ENCODE measurements at places on chromosomes 1 and 21.

GRCh38 chr1:109806733-109807400 is 43.1 kb upstream of the EPS8L3 start:
- DNase-seq, result no peak

- no peak for DNase-seq
Measured at GRCh38 chr1:236149003-236149595, 6.8 kb downstream of the GPR137B start.

DNA sequence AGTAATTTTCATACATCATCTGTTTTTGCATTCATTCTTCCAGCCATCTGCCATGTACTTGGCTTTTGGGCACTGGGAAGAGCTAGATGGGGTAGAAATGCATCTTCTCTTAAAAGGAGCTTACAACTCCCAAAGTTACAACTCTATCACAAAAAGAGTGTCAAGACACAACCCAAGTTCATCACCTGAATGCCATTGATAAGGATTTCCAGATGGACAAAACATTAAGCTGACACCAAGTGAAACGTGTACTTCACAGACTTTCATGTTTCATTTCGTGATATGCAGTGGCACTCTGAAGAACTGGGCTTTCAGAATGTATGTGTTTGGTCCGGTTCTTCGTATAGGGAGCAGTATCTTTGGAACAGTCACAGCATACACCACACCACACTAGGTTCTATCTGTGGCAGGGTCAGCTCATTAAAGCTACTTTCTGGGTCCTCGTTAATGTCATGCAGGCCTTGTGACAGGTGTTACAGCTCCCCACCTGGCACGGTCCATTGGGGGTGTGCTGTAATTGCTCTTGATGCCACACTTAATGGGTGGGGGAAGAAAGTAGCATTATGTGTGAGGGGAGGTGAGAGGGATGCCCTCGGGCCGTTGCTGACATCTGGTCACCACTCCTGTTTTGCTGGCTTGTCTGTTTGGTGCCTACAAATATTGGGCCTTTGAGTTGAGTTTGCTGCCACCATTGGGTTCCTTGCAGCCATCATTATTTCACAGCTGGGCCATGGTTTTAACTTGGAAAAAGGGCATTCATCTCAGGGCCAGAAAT is 164.9 kb downstream of the NFIA start:
- no peak for DNase-seq

GRCh38 chr1:41492341-41492848 is 7.9 kb upstream of the EDN2 start:
- no peak for DNase-seq

GRCh38 chr21:14099570-14099969 is 111.2 kb downstream of the LIPI start:
- DNase-seq, result no peak

GRCh38 chr1:93525431-93525830 is 77.5 kb downstream of the FNBP1L start:
- no peak for DNase-seq

- no peak for DNase-seq
Measured at GRCh38 chr1:30586671-30587070, 136.7 kb downstream of the MATN1 start.

DNA sequence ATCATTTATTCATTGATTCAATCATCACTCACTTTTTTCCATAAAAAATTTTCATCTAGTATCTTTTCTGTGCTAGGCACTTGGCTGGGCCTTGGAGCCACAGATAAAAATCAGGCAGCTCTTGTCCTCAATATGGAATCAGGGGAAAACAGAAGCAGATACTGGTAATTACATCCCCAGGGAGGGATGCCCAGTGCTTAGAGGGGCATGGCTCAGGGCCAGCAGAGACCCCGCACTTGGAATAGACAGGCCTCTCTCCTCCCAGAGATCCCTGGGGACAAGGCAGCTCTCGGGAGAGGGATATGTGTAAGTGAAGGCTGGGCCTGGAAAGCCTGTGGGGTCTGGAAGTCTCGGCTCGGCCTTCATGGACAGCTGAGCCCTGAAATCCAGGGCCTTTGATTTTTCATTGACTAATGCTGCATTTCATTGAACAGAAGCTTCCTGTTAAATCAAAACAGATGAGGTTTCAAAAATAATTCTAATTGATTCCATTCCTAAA is 180.4 kb downstream of the FOXD2 start:
- no peak for DNase-seq

DNA sequence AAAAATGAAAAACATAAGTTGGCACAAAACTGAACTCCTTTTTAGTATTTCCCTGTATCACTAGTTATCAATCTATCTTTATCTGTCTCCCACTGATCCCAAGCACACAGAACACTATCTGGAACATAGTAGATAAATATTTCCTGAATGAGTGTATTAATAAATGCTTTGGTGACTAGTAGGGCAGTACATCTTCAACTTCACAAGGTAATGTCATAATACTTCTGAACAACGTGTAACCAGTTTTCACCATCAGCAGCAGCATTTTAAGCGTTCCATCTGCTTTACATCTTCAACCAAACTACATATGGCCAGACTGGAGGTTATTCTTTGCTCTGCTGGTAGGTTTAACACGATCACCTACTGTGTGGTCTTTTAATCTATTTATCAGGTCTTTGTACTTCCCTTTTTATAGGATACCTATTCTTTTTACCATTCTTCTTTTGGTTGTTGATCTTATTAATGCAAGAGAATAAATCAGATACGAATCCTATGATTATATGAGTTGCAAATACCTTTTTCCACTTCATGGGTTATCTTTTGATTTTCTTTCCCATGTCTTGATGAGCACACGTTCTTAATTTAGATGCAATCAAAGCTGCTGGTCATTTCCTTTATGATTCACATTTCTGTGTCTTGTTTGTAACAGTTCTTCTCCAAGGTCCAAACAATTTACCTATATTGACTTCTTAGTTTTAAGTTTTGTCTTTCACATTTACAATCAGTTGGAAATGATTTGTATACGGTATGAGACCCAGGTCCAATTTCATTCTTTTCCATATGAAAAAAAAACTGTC is 16.3 kb downstream of the GPBP1L1 start:
- no peak for DNase-seq

- DNase-seq, result no peak
Measured at GRCh38 chr1:244680667-244681066, 27.7 kb downstream of the DESI2 start.
